ENCODE measurements at places on chromosomes 3 and 15.

GRCh38 chr15:38992930-38993329 lies 428.3 kb upstream of the RASGRP1 start:
- no peak for DNase-seq

DNA sequence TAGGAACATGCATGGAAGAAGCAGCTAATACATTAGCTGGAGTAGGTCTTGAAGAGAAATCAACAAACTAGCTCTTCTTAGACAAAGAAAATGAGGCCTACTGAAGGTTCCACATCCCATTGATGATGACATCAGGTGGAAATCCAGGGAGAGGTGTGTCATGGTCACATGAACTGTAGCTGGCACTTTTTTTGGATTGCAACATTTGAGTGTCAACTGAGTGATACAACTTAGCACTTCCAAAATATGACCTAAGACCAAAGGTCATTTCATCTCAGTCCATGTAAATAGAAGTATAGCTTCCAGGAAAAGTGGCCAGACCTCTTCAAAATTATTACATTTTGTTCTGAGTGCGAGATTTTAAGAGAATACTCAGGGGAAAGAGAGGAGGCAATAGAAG lies 117.2 kb upstream of the MEIS2 start:
- DNase-seq = no peak

DNA sequence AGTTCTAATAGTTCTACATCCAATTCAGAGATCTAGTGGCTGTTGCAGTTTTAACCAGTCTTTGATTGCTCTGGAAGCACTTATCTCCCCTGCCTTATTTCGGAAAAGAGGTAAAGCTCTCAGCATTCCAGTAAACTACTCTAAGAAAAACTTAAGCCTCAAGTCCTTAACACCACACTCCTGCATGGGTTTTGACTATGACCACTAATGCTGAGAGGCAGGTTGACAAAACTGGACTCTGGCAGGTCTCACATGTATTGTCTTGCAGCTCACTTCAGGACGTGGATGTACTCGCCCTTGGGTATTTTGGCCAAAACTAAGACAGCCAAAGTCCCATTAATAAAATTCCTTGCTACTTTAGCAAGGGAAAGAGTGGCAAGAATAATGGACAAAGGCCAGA lies 405.9 kb upstream of the GRM7 start:
- no peak for DNase-seq

- DNase-seq = no peak
Measured at GRCh38 chr15:20106026-20106425, 435.6 kb downstream of the GOLGA6L6 start.

- DNase-seq = no peak
Measured at GRCh38 chr15:80636675-80637074, 58.4 kb upstream of the ABHD17C start.

- DNase-seq = no peak
Measured at GRCh38 chr3:150825916-150826377, 63.0 kb upstream of the SIAH2 start.

Data from foreskin melanocyte (primary cell).